Fibroblast of villous mesenchyme (primary cell): ENCODE measurements at places on chromosomes 3 and 15. TPM values are rescaled to one million over a fixed set of nuclear protein-coding genes. Genes with fewer than 3 reads are reported as not detected.

UBE2E2 gene
- total RNA-seq: 30.3 and 41.5 TPM in 2 replicates

SETD2 gene
- 40.3 and 45.3 TPM in 2 replicates for total RNA-seq

SLC22A13 gene
- 0.32 and 0.43 TPM in 2 replicates for total RNA-seq

GRCh38 chr3:138457863-138458735, 23.7 kb downstream of the ESYT3 start:
- DNase-seq: no peak
